ENCODE measurements at places on chromosomes 1 and 21.

DNA sequence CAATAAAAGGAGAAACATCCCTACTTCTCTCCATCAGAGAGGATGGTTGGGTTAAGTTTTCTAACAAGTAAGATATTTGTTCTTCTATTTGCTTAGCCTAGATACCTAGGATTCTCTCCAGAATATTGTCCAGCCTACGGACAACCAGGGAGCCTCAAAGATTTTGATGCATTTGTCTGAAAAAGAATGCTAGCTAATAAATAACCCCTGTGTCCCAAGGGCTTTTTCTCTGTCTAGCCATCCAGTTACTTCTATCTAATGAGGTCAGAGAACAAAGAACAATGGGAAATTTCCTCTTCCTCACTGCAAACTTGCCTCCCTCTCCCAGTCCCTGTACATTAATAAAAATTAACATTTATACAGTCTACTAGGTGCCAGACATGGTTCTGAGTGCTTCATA is 810 bp downstream of the RGS5 start:
- no peak for DNase-seq

GRCh38 chr1:8267307-8267706 is 50.6 kb upstream of the SLC45A1 start:
- no peak for DNase-seq

DNA sequence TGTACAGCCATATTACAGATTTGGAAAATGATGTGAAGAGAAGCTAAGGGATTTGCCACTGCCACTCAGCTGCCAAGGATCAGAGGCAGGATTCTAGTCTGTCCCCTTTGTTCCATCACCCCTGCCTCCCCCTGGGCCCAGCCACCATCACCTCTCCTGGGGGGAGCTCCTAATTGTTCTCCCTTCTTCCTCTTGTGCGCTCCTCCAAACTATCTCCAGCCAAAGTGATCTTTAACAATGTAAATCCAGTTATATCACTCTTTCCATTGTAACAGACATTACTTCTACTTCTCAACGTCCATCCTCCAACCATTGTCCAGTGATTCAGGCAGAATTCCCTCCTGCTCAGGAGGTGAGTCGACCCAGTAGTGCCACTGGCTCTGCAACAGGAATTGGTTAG is 164.1 kb downstream of the PLPP3 start:
- DNase-seq = no peak

DNA sequence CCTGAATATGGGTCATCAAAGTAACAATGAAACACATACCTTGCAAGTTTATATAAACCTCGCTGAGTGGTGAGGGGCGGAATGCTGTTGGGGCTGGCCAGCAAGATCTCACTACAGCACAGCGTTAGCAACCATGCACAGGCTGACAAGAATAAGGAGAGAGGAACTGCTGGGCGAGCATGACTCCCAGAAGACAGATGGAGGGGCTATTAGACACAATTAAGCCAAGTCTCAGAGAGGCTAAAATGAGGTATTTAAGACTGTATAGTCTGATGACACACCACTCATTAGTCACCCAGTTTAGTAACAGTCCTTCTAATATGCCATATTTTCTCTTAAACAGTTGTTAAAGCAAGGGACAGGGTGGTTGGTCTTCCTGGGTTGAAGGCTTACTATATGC is 340.2 kb upstream of the NR5A2 start:
- no peak for DNase-seq

- no peak for DNase-seq
These were observed 175.3 kb downstream of the RWDD3 start for GRCh38 chr1:95409276-95409675.

DNA sequence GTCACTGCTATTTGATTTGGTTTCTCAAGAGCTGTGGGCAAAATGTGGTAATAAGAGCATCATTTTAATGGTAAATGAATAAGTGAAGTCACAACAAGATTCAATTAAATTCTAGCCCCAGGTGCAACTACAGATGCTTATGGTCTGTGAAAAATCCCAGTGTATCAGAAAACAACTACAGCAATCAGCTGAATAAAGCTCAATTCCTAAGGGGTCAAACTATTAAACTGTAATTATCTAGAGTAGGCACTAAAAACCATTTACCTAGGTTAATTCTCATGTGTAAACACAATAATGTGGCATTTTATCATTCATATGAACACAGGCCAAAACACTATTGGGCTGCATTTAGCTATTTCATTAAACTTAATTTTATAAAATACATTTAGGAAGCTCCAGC is 9.6 kb downstream of the TARBP1 start:
- DNase-seq = no peak

DNA sequence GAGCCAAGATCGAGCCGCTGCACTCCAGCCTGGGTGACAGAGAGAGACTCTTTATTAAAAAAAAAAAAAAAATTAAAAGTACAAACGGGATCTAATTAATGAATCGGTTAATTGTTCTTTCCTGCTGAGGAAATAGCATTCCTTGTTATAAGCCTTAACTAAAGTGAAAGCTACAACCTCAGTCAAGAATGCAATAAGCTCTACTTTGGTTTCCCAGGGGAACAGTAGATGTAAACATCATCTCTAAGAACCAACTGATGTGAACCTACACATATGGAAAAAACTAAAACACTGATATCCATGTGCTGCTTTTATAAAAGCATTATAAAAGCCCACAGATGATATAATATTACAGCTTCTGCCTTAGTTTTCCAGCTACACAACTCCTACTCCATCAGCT is 41.9 kb downstream of the LPGAT1 start:
- DNase-seq = no peak

DNA sequence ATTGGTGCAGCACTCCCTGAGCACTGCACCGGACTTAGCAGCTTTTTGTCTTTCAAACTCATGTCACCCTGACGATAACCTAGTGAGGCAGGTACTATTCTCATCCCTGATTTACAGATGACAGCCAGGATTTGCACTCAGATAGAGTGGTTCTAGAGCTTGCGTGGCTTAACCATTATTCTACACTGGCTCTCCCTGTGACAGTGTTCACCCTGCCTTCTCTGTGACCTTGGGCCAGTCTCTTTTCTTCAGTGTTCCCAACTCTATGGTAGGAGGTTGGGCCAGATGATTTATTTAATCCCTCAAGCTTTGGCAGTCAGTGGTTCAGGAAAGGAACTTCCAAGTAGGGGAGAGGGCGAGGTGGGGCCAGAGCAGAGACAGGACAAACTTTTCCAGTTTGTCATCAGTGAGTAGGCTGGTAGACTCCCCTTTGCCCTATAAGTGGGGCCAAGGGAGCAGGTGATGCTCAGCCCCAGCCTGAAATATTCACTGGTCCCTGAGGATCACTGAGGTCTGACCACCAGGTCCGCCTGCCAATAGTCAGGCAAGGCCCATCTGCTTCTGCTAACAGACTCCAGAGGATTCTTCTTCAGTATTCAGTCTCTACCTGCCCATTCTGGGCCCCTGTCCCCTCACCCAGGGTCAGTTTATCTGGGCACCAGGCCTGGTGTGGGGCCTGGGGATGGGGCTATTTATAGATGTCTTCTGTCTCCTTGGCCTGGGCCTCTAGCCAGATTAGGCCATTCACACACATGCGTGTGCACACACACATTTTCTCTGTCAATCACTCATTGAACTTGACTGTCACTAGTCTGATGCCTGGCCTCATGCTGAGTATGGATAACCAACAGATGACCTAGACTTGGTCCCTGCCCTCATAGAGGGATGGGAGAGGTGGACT is 8.8 kb upstream of the FABP3 start:
- DNase-seq = no peak

DNA sequence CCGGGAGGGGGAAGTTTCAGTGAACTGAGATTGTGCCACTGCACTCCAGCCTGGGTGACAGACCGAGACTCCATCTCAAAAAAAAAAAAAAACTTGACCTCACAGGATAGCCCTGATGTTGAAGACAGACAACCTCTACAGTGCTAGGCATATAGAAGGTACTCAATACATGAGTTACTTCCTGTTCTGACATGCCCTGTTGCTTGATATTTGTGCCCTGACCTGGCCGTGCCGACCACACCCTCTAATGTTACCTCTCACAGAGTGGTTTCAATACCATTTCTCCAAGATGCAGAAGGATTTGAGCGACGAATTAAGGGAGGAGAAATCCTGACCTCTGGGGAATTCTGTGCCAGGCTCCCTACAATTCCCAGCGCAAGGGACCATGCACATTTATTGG is 5.2 kb downstream of the PTAFR start:
- DNase-seq = no peak

DNA sequence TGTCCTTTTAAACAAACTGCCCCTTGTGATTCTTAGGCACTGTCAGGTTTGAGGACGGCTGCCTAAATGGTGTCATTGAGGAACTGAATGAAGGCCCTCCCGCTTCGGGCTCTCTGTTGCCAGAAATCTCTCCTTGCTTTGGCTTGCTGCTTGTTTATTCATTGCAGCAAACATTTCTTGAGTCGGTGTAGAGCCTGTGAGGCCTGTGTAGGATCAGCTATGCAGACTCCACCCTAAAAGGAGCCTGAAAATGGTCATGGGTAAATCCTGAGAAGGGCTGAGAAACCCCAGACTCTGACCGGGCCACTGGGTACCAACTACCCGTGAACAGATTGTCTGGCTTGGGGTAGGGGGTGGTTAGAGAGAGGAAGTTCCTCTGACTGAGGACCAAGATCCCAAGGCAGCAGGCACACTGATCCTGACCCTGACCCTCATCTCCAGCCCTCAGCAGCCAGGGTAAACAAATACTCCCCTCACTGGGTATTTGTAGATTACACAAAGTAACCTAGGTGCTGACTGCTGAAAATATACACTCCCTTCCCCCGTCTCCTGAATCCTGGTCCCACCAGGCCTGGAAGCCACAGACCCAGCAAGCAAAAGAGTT is 3.1 kb downstream of the IL6R start:
- DNase-seq = no peak

- no peak for DNase-seq
These were observed 170.6 kb upstream of the ARHGEF16 start for GRCh38 chr1:3283849-3284248.

DNA sequence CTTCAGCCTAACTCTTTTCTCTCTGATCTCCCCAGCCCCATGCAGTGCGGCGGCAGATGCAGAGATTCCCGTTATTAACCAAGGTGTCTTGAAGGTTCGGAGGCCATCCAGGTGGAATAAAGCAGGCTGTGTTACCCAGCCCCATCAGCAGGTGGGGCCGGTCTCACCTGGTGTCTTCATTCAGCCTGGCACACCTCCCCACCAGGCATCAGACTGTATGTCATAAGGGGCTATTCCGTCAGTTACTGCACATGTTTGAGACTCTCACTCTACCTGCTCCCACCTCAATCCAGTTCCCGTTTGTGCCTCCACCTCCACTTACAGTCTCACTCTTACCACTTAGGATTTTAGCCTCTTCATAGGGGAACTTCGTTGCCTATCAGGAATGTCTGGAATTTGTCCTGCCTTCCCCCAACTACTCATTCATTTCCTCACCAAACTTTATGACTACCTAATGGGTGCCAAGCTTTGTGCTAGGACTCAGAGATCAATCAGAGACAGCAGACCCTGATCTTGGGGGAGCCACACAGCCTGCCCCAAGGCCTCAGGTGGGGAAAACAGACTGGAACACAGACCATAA is 170.2 kb downstream of the PLPP3 start:
- no peak for DNase-seq

DNA sequence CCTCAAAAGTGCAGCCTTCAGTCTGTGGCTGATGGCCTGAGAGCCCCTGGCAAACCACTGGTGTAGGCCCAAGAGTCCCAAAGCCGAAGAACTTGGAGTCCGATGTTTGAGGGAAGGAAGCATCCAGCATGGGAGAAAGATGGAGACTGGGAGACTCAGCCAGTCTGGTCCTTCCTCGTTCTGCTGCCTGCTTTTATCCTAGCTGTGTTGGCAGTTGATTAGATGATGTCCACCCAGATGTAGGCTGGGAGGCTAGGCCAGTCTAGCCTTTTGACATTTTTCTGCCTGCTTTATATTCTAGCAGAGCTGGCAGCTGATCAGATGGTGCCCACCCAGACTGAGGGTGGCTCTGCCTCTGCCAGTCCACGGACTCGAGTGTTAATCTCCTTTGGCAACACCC is 1.1 kb upstream of the LYPD8 start:
- no peak for DNase-seq

GRCh38 chr1:25779894-25780293 is 20.1 kb upstream of the SELENON start:
- DNase-seq = no peak

DNA sequence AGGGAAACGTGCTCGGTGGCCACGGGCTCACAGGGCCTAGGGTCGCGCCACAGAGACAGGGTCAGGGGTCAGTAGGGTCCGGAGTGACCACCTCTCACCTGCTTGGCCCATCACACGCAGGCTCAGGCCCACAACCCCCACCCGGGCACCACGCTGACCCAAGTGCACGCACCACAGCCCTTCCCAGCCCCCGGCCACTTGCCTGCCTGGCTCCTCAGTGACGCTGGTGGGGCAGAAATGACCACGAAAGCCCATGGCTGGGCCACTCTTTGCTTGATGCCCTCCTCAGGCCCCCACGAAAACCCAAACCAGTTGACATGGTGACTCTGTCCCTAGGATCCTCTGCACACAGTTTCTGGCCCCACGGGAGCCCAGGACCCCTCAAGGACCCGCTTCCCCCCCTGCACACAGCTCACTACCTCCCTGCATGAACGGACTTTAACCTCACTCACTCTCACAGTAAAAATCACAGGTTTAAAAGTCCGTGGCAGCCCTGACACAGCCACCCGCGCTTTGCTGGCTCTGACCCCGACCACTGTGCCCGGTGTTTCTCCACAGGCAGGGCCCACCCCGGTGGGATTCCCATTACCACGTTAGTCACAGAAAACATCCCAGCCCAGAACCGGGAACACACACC is 20.7 kb downstream of the NADK start:
- no peak for DNase-seq

GRCh38 chr1:160748878-160749269 is 9.8 kb downstream of the SLAMF7 start:
- no peak for DNase-seq

DNA sequence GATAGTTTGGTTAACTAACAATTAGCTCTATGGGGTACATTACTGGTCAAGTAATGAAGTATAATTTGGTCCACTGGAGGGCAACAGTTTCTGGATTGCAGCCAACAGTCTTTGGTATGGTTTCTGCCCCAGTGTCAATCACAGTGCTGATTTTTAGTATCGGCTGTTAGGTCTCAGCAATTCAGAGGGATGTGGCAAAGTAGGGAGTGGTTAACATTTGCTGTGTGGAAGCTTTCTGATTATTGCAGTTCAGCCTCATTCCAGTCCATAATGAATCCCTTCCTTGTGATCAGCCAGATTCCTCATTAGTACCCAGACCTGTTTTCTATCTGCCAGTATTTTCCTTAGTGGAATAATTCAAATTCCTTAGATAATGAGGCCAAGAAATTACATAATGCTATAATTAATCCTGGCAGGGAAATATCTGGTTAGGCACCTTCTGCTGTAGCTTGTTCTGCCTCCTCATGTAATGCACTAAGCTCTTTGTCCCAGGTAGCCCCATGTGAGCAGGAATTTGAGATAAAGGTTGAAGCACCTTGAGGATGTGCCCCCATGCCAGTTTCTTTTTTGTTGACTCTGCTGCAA is 14.0 kb downstream of the F3 start:
- no peak for DNase-seq

DNA sequence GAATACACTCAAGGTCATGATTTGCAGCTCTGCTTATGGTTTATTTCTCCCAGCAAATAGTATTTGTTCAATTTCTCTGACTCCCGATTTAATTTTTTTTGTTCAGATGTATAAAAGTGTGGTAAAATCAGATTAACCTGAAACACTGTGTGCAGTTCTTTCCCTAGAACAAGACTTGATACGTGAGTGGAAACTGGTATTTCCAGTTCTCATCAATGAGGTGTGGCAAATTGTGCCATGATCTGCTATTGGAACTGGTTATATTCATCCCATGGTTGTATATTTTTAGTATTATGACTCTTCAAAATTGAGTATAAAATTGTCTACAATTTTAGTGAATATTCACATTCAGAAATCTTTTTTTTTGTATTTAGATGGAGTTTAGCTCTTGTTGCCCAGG is 76.8 kb upstream of the IVNS1ABP start:
- no peak for DNase-seq

Measured in stimulated activated CD8-positive, alpha-beta memory T cell treated with anti-CD3 and anti-CD28 coated beads, Interleukin-2, amount 100 ng/mL, for 1 hour (primary cell).